ENCODE measurements at places on chromosomes 6 and 20.

GRCh38 chr6:167238694-167239467 lies 52.2 kb upstream of the UNC93A start:
- DNase-seq: no peak

GRCh38 chr6:56628105-56628504 lies 14.6 kb downstream of the DST start:
- no peak for DNase-seq

DNA sequence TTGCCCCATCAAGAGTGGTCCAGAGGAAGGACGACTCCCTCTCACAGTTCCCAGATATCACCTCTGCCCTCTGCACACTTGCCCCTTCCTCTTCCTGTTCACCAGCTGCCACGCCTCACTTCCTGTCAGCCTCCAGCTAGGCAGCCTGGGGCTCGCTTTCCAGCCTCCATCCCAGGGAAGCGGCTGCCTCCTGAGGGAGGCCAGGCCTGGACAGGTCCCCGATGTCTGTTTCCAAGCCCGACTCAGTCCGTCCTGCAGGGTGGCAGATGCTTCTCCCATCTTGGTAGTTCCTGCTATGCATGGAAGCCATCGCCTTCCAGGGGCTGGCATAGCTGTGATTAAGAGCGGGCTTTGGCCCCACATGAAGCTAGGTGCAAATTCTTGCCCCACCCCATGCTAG lies 233.5 kb upstream of the PMEPA1 start:
- no peak for DNase-seq

DNA sequence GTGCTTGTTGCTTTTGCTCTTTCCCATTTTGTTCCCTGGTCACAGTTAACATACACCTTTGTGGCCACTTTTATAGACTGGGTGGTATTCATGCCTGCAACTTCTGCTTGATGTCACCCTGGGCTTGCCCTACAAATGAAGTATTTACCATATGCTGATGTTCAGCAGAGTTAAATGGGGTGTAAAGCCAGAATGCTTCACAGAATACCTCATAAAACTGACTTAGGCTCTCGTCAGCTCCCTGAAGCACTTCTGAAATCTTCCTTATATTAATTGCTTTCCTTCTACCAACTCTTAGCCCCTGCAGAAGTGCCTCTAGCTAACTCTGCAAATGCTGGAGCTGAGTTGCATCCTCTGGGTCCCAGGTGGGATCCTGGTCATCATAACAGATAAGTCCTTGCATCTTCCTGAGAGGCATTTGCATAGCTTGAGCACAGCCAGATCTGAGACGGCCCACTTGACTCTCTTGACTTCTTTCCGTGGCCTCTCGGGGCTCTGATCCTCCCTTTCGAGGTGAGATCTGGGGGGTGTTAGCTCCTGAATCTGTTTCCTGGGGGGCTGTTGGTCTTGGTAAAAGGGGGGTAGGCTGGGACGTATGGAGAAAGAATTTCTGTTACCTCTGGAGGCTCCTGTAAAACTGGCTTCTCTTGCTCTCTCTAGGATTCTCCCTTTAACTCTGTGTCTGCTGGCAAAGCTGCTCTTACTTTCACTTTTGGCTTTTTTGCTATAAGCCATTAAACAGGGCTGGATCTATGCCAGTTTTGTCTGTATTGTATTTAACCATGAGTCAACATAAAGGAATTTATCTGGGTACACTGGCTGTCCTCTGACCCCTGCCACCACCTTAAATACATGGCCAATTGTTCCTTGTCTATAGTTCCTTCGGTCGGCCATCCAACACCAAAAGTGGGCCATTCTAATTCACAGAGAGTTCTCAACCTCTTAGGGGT lies 223.0 kb upstream of the SYNCRIP start:
- DNase-seq: no peak

DNA sequence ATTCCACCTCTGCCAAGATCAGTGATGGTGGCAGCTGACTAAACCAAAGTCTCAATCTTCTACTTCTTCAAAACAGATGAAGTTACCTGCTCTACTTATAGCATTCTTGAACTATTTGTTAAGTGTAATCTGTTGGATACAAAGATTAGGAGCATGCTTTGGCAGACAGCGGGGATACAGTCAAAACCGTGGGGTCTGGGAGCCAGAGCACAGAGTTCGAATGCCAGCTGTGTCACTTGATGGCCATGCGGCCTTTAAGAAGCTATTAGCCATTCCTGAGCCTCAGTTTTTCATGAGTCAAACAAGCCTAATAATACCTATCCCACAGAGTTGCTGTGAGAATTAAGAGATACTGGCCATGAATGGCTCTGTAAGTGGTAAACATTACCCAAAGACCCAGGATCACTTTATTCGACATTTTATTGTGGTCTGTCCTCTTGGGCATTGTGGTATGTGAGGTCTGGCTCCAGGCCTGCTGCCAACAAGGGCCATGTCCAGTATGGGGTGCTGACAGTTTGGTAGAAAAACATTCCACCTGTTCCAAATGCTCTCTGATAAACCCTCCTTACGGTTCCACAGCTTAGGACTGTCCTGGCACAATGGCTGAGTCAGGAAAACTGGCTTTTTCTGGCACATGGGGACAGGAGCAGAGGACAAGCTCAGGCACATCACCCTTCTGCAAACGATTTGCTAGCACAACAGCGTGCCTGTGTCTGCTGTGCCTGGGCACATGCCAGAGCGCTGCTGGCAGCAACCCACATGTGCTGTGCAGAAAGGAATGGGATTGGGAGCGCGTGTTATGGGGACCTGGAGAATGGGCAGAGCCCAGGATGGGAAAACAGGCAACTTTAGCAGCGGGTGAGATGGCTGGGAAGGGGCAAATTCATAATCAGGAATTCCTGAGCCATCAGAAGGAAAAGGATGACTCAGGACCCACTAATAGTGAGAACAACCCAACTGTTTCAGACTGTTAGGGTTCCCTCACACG lies 15.7 kb upstream of the FAM83C start:
- no peak for DNase-seq

DNA sequence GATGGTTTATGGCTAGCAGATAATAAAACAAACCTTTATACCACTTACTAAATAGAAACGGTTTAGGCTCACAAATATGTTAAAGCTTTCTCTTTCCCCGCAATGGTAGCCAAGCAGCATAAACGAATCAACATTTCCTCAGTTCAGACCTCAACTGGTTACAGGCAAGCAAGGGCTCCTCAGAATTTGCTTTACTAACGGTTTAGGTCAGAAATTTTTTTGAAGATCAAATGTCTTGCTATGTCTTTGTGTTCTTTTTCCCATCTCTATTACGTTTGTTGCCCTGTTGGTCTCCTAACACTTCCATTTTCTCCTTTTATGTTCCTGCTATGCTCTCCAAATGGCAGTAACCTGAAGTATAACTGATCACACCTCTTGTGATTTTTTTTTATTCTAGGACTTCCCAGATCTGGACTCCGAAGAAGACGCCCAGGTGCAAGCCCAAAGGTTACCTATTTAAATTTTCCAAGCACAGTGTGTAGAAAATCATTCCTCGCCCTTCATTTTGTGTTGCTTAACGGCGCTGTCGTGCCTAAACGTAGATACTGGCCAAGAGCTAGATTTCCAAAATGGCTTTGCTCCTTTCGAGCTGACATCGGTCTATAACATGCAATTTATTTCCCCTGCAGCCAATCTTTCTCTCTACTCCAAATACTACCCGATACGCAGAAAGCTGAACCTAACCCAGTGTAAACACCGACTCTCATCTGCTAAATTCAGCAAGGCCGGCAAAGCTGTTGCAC lies 717 bp upstream of the ASF1A start:
- peak; percentile 27 for DNase-seq

DNA sequence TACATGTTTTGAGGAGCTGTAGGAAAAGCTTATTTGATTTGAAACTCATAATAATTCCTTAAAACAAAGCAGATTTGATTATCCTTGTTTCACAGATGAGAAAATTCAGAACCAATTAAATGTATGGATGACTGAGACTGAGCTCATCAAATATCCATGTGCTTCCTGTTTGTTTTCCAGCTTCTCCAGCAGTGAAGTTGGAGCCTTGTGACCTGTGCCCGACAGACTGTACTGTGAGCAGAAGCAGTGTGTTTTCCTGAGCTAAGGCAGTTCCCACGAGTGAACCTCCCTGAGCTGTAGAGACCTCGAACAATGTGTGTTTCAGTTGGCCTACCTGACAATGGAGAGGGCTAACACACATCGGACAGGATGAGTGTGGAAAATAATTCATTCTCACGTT lies 599.5 kb upstream of the NRSN1 start:
- DNase-seq: no peak

GRCh38 chr6:98747960-98748359 lies 86.4 kb upstream of the POU3F2 start:
- no peak for DNase-seq
